CD8-positive, alpha-beta memory T cell (primary cell): ENCODE measurements at places on chromosomes 6 and 20. TPM values are rescaled to one million over a fixed set of nuclear protein-coding genes. Genes with fewer than 3 reads are reported as not detected.

DNA sequence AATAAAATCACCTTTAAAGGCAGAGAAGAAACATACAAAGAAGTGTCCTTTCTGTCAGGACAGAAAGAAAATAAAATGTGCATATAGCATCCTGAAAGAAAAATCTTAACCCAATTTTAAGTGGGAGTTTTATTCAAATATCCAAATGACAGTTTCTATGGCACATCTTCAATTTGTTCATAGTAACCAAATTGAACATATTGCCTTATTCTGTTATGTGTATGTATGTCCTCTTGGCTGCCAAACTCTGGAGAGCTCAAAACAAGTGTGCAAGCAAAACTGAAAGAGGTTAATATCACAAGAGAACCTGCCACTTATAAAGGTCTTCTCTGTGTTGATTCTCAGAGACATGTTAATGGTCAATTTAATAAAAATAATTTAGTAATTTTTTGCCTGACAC lies 334.7 kb downstream of the BCKDHB start:
- DNase-seq, result no peak

DNA sequence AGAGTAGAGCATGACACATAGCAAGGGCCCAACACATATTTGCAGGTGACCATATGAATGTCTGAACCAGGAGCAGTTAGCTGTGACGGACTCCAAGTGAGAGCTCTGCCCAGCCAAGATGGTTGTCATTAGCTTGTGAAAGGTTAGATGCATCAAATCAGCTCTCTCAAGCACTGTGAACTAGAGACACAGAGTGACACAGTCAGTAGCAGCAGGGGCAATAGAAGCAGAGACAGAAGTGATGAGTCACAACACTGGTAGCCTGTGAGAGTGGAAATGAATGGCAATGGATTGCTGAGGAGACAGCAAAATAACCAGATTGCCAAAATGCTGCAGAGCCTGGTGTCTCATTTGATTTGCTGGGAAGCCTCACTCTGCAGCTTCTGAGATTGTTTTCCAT lies 558.9 kb downstream of the PKHD1 start:
- DNase-seq, result no peak

GRCh38 chr6:51913265-51913664 lies 174.1 kb downstream of the PKHD1 start:
- no peak for DNase-seq

DNA sequence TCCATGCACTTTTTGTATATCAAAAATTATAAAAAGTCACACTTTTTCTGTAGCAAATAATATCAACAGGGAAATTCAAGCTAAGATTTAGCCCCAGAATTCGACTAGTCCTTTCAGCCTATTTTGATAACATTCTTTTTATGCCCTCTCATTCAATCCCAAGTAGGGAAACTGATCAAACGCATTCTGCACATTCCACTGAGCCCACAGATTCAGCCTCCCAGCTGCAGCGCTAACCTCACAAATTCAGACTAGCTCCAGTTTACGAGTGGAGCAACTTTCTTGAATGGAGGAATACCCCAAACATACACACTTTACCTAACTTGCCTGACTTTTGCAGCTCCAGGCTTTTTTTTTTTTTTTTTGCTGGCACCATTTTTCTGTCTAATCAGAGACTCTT lies 70.3 kb upstream of the HEY2 start:
- DNase-seq, result no peak

DNA sequence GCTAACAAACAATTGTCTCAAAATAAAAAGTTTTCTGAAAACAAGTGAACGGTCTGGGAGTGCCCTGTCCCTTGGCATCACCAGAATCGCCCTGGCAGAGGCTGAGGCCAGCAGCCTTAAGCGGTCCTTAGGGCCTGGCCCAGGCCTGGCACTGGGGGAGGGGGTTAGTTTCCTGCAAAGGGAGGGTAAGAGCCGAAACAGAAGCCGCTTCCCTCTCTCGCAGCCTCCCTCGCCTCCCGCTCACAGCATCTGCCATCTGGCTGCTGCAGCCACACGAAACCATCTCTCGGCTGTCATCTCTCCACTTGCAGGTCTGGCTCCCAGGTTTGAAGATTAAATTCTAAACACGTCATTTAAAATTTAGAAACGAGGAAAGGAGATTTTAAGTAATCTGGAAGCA lies 31.5 kb downstream of the PMEPA1 start:
- DNase-seq, result no peak

GRCh38 chr6:166635013-166635970 lies 8.2 kb upstream of the RPS6KA2 start:
- DNase-seq, result no peak

Gene CAPN11
- total RNA-seq, result not detected

Gene TAAR6
- total RNA-seq, result not detected
